ENCODE measurements at places on chromosomes 2 and 18. TPM values are rescaled to one million over a fixed set of nuclear protein-coding genes. Genes with fewer than 3 reads are reported as not detected.

ANKRD36 gene
- 67.0 TPM for total RNA-seq

GRHL1 gene
- total RNA-seq, result 1.0 TPM

NT5DC4 gene
- total RNA-seq, result 0.28 TPM

AGXT gene
- 4.5 TPM for total RNA-seq

CHRNA1 gene
- not detected for total RNA-seq

SCG2 gene
- total RNA-seq, result not detected

HOXD3 gene
- total RNA-seq, result 14.4 TPM

STON1 gene
- 15.8 TPM for total RNA-seq

PPP1R7 gene
- 43.4 TPM for total RNA-seq

PLA2R1 gene
- total RNA-seq, result 11.1 TPM

UCN gene
- 2.1 TPM for total RNA-seq

POTEJ gene
- not detected for total RNA-seq

HTR2B gene
- total RNA-seq, result 0.57 TPM

LNPK gene
- total RNA-seq, result 23.6 TPM

TMEM247 gene
- total RNA-seq, result not detected

TFCP2L1 gene
- 7.3 TPM for total RNA-seq

DNA sequence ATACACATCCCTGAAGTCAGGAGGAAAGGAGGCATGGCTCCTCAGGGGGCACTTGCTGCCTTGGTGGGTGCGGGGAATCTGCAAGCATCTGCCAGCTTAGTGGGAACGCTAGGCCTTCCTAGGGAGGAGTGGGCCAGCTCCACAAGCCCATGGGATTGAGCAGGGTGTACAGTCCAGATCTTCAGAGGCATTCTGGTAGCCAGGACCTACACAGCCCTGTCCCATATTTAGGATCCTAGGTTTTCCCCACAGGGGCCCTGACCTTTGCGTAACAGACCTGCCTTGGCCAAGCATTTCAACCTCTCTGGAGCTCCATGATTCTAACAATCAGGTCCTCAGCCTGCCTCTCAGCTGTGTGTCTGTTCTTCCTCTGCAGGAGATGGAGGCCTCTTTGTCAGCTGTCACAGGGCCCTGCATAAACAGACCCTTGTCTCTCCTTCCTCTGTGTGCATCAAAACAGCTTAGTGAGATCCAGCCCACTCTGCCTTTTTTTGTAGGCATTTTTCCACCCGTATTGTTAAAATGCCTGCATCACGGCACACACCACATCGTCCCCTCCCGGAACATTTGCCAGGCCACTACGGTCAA, 140.2 kb upstream of the NDUFV2 start:
- no peak for DNase-seq

GRCh38 chr2:226792155-226792881, 7.3 kb downstream of the IRS1 start:
- DNase-seq, result no peak

DNA sequence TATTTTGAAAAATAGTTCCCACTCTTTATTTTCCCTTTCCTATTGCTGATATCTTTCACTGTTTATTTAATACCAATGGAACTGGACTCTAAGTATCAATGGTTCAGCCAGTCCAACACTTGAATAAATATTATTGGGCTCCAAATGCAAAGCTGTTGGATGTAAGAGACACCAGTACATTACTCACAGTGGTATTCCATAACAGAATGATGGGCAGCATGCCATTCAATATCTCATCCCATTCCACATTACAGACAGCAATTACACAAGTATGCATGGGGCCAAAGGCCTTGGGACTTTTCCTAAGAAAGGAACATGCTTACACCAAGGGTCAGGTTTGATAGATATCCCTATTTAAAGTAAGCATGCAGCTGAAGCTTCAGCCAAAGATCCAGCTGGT, 231.9 kb downstream of the RND3 start:
- no peak for DNase-seq

DNA sequence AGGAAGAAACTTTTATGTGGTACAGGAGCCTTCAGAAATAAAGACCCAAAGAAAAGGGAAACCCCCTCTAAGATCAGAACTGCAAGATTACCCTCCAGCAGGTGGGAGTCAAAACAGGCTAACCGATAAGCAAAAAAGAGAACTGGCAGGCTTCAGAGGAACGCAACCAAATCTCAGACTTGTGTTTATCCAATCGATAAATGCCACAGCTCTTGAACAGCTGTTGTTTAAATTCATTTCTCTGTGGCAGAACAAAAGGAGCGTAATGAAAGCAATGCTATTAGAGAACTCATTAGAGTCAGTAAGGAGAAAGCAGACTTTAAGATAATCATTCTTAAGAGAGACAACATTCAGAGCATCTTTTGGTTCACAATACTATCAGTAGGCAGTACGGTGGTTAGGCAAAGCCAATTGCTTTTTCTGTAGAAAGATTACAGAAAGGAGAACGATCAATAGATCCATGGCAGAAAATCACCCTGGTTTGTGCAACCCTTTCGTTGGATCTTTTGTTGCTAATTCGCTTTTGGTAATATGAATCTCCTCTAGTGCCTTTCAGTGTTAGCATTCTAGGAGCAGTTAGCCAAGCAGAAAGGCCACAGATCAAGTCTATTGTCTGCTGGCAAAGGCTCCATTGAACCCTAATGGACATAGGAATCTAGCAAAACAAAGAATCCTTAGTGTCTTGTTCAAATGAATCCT, 476.4 kb upstream of the CHST9 start:
- DNase-seq, result no peak

DNA sequence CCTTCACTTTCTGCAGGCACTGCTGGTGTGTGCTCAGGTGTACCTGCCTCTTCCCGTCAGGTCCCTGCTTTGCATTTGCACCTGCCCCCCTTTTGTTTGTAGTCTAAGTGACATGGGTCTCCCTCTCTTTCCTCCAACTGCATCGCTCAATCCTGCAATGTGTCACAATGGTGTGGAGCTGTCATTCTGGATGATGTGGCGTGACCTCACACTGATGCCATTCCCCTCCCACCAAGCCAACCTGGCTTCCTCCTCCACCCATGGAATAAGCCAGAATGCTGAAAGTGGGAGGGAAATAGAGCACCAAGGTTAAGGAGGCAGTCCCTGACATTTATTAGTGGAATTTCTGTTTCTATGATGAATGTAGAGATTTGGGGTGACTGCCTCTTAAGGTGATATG, 156.7 kb downstream of the ZBTB7C start:
- no peak for DNase-seq

DNA sequence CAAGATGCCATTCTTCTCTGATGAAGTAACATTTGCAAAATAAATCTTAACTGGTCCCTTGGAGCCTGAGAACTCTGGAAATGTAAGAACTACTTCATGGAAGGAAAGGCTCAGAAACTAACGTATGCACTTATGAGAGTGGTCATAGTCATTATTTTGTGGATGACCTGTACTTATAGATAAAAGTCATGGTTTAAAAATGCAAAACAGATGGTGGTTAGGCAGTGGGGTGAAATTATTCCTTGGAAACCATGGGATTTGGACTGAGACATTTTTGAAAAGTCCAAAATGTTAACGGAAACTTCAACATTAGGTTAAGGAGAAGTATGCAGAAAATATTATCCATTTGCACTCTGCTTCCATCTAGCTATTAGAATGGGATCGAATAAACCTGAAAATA, 223.0 kb downstream of the ICOS start:
- no peak for DNase-seq

DNA sequence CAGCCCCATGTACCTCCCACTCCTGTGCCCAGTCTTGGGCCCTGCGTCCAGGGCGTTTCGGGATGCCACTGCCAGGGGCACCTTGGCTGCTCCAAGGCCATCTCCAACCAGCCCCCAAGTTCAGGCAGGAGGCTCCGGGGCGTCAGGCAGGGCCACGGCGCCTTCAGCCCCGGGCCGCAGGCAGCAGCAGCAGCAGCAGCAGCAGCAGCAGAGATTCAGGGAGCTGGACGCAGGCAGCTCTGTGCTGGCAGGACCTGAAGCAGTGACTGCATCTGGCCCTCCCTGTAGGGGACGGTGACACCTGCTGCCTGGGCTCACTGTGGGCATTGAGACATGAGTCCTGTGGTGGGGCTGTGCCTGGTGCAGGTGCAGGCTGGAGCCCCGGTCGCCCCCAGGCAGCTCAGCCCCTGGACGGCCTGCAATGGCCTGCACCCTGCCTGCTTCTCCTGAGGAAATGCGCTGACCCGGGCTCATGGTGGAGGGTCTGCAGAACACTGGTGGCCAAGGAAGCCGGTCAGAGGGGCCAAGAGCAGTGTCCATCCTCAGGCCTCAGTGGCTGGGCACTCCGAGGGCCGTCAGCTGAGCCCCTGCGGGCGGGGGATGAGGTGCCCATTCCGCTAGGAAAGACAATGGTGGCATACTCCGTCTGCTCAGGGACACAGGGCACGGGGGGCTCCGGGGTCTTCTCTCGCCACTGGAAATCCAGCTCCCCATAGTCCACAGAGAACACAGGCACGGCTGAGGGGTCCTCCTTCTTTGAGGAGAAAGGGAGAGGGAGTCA, 8.0 kb downstream of the PDCD1 start:
- DNase-seq, result peak; percentile 58

- DNase-seq, result no peak
Measured at GRCh38 chr2:36615222-36615621, 17.3 kb upstream of the FEZ2 start.

- DNase-seq, result no peak
Measured at GRCh38 chr18:24964216-24964615, 387.8 kb downstream of the ZNF521 start.

- no peak for DNase-seq
Measured at GRCh38 chr2:131067465-131068125, 25.7 kb downstream of the FAM168B start.

GRCh38 chr2:236956641-236957040, 129.0 kb upstream of the COPS8 start:
- DNase-seq, result no peak

GRCh38 chr2:106138543-106139237, 55.4 kb downstream of the UXS1 start:
- no peak for DNase-seq

- DNase-seq, result no peak
Measured at GRCh38 chr2:118118479-118118878, 30.2 kb downstream of the INSIG2 start.

DNA sequence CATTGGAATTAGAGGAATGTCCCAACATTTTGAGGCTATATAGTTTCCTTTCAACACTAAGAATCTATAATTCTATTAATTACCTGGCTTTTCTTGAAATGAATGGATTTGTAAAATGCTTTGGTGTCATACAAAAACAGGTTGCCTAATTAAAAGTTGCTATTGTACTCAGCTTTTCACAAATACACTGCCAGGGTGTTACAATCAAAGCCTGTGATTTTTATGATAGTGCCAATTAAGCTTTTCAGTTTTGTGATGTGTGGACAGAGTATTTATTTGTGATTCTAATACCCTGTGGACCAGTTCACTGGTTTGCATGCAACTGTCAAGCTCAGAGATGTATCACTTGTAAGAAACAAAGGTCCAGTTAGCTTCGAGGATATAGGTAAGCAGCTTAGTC, 71.8 kb downstream of the NAB1 start:
- no peak for DNase-seq

- DNase-seq, result no peak
Measured at GRCh38 chr2:172089005-172089504, 3.7 kb downstream of the DLX1 start.

- DNase-seq, result no peak
Measured at GRCh38 chr2:127069003-127069402, 38.0 kb downstream of the BIN1 start.

DNA sequence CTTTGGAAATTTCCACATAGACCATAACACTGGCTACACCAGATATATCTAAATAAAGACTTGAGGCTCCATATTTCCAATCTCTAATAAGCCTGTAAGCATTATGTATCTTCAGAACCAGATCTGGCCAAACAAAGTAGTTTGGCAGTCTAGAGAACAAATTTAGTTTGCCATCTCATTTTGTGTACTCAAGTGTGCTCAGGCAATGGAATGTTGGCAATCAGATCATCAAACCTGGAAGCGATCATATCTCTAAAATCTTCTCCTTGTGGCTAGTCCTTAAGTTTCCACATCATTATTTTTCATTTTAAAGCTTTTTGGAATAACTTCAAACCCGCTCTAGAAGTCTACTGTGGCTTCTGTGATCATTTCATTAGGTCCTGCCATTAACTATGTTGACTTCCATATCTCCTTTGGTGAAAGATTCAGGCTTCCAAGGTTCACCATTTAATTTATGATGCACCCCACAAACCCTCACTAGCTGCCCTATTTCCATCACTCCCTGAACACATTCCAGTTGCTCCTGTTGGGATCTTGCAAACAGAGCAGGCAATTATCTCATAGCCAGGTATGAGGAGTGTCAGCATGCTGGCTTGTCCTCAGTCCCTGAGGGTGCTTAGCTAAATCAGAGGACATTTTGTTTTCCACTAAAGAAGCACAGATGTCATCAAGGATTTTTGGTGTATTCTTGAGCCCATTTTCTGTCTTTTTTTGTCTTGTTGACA, 46.2 kb downstream of the WDR75 start:
- no peak for DNase-seq

DNA sequence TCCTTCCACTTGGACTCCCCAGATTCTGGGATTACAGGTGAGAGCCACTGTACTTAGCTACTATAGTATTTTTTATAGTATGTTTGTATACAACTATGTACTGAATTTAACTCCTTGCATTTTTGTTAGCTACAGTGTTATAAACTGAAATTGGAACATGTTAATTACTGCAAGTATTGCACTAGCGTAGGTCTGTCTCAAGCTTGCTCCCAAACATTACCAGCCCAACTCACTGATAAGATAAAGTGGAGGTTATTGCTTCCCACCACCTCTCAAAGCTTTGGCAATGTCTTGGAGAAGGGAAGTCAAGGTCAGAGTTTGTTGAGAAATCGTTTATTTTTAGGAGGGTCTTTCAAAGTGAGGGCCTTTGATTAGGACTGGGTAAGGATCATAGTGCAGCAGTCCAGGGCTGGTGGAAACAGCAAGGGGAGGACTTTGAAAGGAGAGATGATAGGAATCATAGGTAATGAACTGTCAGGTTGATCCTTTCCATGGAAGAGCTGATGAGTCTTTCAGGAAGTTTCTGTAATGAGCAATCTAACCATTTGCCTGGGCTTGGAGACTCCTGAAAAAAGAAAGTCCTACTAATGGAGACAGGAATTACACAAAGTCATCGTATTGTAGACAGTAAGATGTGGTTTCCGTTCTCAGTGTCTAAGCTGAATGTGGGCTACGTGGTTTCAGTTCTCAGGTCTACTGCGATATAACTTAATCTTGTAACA, 257.1 kb downstream of the MYO3B start:
- no peak for DNase-seq

GRCh38 chr2:24708537-24709152, 84.5 kb downstream of the PTRHD1 start:
- no peak for DNase-seq

GRCh38 chr18:21489119-21489750, 111.3 kb downstream of the ESCO1 start:
- no peak for DNase-seq

- DNase-seq, result no peak
Measured at GRCh38 chr2:221334481-221335218, 237.5 kb downstream of the EPHA4 start.

DNA sequence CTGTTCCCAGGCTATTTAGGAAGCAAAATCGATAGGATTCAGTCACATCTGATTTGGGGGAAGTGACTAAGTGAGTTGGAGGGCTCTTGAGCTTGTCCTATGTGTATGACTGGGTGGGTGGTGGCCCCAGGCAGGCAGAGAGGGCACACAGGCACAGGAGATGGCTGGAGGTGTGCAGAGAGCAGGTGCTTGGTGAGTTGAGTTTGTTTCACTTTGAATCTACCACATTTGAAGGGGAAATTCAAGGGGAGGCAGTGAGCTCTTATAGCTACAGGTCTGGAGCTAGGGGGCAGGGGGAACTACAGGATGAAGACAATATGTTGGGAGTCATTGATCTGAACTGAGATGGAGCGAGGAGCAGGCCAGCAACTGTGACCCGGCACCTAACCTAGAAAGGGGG, 42.5 kb upstream of the TMEM200C start:
- no peak for DNase-seq

GRCh38 chr18:75474332-75474731, 46.8 kb upstream of the SMIM21 start:
- no peak for DNase-seq
